ENCODE measurements at places on chromosomes 1 and 21.
A peak's percentile ranks its signal among the peaks of the same experiment; 100 is the strongest.

- peak; percentile 70 for DNase-seq
Measured at GRCh38 chr1:182446033-182446669, 3.8 kb upstream of the RGSL1 start.

- no peak for DNase-seq
Measured at GRCh38 chr1:97105531-97105930, 383.9 kb downstream of the PTBP2 start.

DNA sequence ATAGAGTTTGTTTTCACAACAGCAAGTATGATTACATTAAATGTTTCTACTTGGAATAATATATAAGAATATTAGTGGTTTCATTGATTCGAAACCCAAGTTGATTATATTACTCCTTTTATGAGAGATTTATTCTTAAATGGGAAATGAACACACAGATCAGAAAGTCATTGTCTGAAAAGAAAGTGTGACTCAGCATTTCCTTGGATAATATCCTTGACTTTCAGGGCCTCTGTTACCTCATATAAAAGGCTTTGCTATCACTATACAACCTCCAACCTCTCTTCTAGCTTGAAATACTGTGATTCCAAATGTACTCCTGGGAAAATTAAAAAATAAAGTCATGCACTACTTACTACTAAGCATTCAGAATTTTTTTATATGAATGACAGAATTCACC, 295.3 kb upstream of the LYPLAL1 start:
- peak; percentile 50 for DNase-seq

GRCh38 chr1:85274969-85275453, 1.4 kb downstream of the BCL10 start:
- DNase-seq, result peak; percentile 85

- DNase-seq, result no peak
Measured at GRCh38 chr1:228977307-228977706, 242.0 kb downstream of the RHOU start.

GRCh38 chr1:22484706-22485345, 33.2 kb downstream of the ZBTB40 start:
- DNase-seq, result no peak

DNA sequence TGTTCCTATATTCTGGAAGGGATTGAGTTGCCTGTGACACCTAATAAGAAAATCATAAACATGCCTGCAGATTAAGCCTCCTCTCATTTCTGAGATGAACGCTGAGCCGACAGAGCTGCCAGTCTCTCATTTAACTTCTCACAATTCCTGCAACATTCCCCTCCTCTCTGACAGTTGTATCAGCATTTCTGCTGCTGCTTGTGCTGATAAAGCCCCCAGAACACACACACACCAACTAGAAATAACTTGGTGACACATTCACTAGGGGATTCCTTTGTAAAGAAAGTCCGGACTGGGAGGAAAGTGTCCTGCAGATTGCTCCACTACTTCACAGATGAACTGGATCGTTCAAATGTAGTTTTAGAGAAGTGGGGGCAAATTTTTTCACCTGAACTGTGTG, 437.3 kb downstream of the PLA2G4A start:
- no peak for DNase-seq

DNA sequence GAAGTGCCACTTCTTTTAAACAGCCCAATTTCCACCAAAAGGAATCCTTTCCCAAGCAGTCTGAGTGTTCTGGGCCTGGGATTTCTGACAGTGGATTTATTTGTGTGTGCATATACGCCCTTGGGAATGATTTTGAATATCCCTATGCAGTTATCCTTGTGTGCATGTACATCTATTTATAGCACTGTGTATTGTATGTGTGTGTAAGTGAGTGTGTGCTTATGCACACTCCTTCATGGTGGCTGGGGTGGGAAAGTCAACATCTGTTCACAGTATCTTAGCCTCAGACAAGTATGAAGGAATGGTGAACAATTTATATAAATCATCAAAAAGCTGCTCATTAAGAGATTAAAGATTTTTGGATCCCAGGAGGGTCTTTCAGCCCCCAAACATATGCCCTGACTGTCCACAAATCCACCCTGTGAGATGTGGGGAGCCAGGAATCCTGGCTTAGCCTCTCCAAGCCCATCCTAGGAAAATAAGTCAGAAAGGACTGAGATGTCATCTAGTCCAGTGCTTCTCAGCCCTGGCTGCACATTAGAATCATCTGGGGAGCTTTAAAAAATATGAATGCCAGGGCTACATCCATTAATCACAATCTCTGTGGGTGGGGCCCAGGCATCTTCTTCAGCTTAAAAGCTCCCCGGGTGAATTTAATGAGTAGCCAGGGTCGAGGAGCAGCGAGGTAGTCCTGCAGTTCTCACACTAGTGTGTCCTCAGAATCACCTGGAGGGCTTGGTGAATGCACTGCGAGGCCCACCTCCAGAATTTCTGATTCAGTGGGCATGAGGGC, 101.4 kb downstream of the PLXNA2 start:
- DNase-seq, result no peak

GRCh38 chr1:2091611-2092604, 41.7 kb downstream of the PRKCZ start:
- no peak for DNase-seq

DNA sequence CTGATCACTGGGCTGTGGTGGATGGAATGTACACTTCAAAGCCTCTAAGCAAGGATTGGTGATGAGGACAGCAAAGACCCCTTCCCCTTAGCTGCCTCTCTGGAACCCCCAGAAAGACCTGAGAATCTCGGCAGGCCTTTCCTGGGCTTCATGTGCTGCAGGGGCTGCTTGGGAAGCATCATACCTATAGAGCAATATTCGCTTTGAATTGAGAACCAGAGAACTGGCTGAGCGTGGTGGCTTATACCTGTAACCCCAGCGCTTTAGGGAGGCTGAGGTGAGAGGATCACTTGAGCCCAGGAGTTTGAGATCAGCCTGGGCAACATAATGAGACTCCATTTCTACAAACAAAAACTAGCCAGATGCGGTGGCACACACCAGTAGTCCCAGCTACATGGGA, 22.0 kb downstream of the CSF1 start:
- no peak for DNase-seq

GRCh38 chr1:174999936-175000696, at the start of gene CACYBP:
Gene CACYBP, plus strand, starts transcription at chr1:174999947. Its CDS starts 234 bp downstream, at chr1:175000181.
- no peak for DNase-seq

GRCh38 chr21:20108016-20108415, 890.2 kb upstream of the NCAM2 start:
- DNase-seq, result no peak

DNA sequence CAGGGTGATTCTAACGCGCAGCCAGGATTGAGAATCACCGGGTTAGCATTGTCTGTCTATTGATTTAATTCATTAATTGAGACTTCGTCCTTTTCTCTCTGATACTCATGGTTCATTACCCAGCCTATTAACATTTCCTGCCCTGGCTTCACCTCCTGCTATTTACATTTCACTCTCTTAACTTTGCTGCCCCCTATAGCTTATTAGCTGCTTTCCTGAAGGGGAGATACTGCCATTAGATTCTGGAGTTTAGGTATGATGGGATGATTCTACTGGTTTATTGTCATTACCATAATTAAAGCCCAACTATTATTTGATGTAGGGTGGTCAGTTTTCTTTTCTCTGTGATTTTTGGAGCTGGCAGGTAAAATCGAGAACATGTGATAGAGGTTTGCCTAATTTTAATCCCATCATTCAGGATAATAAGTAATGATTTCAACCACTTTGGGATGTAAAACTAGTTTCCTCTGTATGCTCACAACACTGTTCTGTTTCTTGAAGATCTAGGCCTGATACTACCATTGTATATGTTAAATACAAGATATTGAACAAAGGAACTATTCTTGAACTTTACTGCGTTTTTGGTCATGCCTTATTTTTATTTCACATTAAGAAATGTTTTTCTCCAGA, 6.4 kb downstream of the PPP2R5A start:
- no peak for DNase-seq

GRCh38 chr1:53982763-53983104, 35.3 kb downstream of the LDLRAD1 start:
- no peak for DNase-seq

DNA sequence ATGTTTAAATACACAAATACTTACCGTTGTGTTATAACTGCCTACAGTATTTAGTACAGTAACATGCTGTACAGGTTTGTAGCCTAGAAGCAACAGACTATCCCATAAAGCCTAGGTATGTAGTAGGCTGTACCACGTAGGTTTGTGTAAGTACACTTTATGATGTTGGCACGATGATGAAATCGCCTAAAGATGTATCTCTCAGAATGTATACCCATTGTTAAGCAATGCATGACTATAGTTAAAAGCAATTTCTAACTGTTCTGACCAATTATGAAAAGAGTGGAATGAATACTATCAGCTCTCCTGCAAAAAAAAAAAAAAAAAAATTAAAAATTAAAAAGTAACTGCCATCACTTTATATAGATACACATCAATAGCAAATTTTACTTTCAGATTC, 11.4 kb downstream of the HP1BP3 start:
- DNase-seq, result no peak

GRCh38 chr1:9612162-9612845, 23.6 kb downstream of the TMEM201 start:
- no peak for DNase-seq

DNA sequence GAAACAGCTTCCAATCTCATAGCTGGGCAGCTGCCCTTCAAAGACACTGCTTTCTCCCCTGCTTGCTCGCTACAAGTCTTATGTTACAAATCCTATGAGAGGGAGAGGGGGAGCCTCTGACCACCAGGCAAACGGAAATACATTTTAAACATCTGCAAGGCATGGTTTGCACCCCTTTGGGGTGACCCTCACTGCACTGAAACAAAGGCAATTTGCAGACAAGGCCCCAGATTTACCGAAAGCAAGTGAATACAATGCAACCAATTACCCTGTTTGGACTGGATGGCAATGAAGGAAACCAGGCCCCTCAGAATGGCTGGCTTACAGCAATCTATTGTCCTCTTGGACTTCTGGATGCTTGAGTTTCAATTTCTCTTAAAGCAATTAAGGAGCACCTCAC, 11.8 kb upstream of the ATP13A2 start:
- no peak for DNase-seq

GRCh38 chr1:226111098-226111882, 48.8 kb downstream of the H3-3A start:
- DNase-seq, result no peak

- no peak for DNase-seq
Measured at GRCh38 chr1:24501371-24502064, 1.1 kb upstream of the RCAN3 start.

GRCh38 chr1:225877580-225877979, 4.6 kb downstream of the TMEM63A start:
- peak; percentile 72 for DNase-seq

- DNase-seq, result peak; percentile 1
Measured at GRCh38 chr1:74396933-74397332, 115.5 kb downstream of the LRRC53 start.

DNA sequence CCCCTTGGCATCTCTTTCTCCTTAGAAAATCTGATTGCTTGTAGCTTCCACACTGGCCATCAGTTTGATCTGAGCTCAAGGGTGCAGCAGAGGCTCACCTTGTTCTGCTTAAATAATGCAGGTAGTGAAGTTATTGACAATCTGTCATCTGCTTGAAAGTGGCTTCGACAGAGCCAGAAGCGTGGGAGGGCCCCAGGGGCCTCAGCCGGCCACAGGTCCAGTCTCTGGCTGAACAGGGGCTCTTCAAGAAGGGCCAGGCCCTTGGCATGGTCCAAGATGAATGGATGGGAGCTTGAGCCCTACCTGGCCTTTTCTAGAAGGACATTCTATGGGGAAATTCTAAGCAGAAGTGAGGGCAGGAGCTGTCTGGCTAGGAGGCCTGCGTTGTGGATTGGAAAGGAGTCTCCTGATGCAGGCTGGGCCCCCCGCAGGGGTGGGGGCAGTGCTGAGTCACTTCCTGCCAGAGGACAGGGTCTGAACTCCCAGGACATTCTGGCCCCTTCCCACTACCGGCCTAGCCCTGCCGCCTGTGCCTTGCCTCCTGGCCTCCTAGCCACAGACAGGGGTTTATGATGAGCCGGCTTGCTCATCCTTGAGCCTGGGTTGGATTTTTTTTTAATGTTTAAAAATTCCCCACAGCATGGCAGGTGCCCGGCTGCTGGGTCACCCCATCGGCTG, 162.3 kb upstream of the VAMP3 start:
- no peak for DNase-seq

GRCh38 chr1:75341537-75341936, 207.3 kb downstream of the LHX8 start:
- no peak for DNase-seq

GRCh38 chr1:89529196-89529595, 4.6 kb downstream of the LRRC8B start:
- DNase-seq, result no peak

DNA sequence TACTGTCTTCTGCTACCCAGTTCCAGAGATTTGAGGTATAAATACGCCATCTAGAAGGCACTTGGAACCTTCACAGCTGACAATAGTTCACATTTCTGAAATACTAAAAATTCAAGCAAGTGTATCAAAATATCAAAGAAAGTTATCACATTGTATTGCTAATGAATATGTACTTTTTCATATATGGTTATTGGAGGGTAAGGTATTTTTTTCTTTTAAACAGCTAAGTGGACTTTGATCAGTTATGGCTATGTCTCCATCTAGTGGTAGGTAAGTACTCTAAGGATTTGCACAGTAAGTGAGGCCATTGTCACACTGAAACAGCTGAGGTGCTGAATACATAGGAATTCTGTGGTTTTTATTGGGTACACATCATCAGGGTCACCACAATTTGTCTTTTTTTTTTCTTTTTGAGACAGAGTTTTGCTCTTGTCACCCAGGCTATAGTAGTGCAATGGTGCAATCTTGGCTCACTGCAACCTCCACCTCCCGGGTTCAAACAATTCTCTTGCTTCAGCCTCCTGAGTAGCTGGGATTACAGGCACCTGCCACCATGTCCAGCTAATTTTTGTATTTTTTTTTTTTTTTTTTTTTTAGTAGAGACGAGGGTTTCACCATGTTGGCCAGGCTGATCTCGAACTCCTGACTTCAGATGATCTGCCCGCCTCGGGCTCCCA, 49.1 kb upstream of the CR2 start:
- DNase-seq, result peak; percentile 81

- DNase-seq, result peak; percentile 32
Measured at GRCh38 chr1:12294076-12294475, 64.2 kb downstream of the VPS13D start.

DNA sequence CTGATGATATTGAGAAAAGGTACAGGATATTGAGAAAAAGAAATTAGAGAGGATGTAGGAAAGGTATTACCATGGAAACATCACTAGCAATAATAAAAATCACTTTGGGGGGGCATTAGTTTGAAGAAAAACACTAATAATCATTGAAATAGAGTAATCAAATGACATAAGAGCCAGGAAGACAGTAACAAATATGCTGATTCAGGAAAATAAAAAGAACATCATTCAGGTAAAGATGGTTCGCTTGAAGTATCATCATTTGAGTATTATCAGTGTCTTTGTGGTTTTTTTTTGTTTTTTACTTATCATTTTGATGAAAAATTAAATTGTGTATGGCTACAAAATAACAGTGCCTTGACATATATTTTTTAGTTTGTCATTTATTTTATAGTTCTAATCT, 164.5 kb downstream of the IFI44 start:
- no peak for DNase-seq

Measured in foreskin fibroblast (primary cell).